ENCODE measurements at places on chromosomes 5 and 9.

DNA sequence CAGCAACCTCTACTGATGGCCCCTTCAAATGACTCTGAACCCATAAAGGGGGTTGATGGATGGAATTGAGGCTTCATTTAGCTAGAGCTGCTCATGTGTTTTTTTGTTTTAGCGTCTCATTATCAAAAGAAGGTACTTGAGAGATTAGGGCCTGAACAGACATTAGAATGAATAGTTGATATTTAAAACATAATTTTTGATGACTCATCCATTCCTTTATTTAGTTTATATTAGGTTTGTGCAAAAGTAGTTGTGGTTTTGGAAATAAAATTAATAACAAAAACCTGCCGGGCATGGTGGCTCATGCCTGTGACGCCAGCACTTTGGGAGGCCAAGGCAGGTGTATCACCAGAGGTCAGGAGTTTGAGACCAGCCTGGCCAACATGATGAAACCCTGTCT lies 485.9 kb downstream of the PSAT1 start:
- no peak for DNase-seq

GRCh38 chr9:70439991-70440706 lies 25.7 kb upstream of the KLF9 start:
- DNase-seq, result no peak

- DNase-seq, result no peak
Measured at GRCh38 chr9:129696944-129697655, 31.7 kb downstream of the PRRX2 start.

DNA sequence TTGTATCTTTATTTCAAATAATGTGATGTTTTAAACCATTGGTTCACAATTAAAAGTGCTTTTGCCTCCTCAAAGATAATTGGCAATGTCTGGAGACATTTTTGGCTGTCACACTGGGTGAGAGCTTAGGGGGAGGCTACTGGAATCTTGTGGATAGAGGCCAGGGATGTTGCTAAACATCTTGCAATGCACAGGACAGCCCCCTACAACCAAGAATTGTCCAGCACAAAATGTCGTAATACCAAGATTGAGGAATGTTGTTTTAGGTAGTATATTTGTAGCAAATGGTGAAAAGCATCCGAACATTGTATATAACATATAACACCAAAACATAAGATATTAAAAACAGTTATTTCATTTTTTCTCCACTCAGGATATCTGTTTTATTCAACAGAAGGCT lies 99.8 kb downstream of the SLC44A1 start:
- DNase-seq, result no peak

DNA sequence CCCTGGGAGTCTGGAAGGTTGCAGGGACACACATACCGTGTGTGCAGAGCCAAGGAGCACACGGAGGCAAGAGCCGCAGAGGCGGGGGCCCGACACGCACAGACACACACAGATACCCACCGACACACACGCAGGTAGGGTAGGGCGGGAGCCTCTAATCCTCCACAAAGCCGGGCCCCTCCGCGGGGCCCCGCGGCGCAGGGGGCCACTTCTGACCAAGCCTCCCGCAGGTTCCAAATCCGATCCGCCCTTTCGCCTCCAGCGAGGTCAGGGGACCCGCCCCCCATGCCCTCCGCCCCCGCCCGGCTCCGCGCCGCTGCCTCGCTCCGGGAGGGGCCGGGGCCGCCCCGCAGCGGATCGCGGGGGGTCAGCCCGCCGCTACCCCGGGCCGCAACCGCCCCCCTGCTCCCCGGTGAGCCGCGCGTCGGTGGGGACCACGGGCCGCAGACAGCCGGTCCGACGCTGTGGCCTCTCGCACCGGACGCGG lies 1.4 kb upstream of the LMX1B start:
- no peak for DNase-seq

- no peak for DNase-seq
Measured at GRCh38 chr5:9787861-9788600, 157.9 kb upstream of the TAS2R1 start.

GRCh38 chr5:110361471-110361870 lies 365.0 kb downstream of the TMEM232 start:
- no peak for DNase-seq

DNA sequence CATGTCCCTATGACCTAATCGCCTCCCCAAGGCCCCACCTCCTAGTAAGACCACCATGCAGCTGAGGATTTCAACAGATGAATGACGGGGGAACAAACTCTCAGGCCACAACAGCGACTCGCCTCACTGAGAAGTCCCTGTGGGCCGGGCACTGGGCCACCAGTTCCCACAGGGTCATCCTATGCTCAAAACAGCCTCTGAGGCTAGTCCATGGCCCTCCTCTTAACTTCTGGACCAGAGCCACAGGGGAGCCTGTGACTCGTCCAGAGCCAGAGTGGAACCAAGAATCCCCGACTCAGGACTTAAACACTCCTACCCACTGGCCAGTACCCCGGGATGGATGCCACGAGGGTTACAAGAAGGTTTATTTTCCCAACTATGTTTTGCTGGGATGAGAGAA lies 12.3 kb downstream of the GFPT2 start:
- no peak for DNase-seq

DNA sequence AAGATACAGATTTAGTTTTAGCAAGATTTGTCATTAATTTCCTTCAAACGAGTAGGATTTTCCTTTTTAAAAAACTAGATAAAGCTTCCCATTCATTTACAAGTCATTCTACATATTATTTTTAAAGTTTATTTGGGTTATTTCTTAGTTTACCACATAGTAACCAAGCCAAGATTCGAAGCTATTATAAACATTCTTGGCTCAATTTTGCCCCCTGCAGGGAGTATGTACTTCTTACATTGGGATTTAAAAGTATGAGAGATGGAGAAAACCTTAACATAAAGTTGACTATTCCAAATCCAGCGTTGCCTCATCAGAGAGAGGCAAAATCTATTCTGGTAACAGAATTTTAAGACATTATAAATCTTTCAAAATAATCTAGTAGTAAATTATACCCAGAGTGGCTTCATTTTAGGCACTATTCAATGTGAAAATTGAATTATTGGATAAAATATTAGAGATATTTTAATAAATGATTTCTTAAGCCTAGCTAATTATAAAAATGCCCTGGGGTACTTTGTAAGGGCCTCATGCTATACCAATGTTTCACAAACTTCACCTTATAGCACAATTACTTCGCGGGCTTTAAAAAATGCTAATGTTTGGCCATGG lies 39.1 kb downstream of the FBN2 start:
- DNase-seq, result no peak

GRCh38 chr9:116204252-116204882 lies 50.8 kb downstream of the PAPPA start:
- DNase-seq, result no peak

DNA sequence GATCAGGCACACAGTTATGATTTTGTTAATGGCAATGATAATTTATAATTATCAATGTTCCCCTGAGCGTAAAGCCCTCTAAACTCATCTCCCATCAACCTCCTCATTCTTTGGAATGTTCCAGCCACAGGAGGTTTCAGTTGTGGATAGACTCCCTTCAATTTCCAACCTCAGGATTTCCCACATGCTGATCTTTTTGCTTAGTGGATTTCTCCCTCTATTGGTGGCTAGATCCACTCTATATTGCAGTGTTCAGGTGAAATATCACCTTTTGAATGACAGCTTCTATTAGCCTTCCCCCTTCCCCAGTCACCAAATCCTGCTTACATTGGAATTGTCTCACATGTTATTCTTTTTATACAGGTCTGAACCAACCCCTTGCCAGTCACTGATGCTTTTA lies 113.9 kb downstream of the CDH10 start:
- no peak for DNase-seq

DNA sequence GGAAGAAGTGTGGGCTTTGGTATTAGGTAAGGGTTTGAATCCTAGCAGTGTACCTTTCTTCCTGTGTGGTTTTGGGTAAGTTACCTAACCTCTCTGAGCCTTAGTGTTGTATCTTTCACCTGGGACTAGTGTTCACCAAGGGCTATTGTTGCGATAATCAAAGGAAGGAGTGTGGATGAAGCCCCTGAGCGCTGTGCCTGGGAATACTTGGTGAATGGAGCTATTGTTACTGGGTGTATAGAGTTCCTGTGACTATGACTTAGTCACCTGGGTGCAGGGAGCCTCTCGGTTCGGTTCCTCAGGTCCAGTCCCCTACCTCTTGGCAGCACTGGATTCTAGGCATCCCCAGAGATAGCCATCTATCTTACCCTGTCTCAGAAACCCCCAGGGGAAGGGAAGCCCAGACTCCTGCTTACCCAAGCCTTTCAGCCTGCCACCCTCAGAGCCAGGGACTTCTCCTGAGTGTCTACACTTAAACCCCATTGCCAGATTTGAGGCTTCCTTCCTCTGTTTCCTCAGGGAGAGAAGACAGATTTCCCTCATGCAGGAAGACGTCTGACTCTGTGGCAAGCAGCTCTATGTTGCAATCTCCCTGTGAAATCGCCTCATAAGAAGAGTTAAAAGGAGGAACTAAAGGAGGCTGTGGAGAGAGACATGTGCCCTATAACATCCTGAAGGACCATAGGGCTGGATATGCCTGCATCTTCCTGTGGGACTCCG lies 181.0 kb upstream of the PITX1 start:
- DNase-seq, result no peak

- DNase-seq, result no peak
Measured at GRCh38 chr5:140246378-140247122, 56.4 kb downstream of the PFDN1 start.

- DNase-seq, result no peak
Measured at GRCh38 chr9:71761938-71762353, 6.4 kb downstream of the CEMIP2 start.

GRCh38 chr9:107727086-107727780 lies 237.7 kb upstream of the KLF4 start:
- no peak for DNase-seq

DNA sequence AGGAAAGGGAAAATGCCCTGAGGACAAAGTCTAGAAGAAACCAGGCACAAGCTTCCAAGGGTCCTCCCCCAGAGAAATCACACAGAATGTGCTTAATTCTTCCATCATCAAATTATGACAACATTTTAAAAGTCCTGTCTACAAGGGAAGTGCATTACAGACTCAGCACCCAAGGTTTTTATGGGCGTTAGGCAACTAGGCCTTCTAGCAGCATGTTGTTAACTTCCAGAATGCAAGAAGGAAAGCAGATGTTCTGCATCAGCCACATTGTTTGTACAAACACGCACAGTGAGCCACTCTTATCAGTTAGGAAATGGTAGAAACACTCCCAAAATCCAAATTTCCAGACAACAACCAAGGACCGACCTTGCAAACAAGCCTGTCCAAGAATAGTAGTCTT lies 26.5 kb downstream of the SMC5 start:
- no peak for DNase-seq
